Stimulated activated naive CD8-positive, alpha-beta T cell treated with anti-CD3 and anti-CD28 coated beads, Interleukin-15, Interleukin-2, amounts not matched to agents 100 U/mL and 50 U/mL, for 24 hours (primary cell): ENCODE measurements at places on chromosomes 6 and 20.

DNA sequence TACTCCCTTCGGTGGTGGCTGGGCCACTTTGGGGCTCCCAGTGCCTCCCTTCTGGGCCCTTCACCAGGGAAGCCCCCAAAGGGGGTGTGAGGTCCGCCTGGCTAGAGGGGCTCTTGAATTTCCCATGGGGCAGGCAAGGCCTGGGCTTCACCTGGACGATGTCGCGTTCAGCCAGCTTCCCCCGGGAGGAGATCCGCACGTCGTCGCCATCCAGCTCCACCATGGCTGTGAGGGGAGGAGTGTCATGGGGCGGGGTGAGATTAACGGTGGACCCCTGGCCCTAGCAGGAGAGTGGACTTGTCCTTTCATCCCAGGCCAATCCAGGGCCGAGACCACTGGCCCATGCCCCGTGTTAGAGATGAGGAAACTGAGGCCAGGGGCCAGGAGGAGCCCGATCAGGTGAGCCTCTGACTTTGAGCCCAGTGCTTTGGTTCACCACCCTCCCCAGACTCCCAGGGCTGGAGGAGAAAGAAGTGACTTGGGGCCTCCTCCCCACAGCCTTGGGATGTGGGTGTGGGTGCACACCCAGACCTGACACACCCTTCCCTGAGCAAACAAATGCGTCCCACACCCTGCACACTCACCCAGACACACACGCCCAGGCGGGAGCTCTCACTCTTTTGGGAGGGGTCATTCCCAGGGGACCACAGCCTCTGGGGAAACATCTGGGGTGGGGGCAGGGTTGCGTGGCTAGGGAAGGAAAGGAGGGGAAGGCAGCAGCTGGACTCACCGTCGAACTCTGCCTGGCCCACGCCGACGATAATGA lies 46.1 kb downstream of the RAB44 start:
- no peak for DNase-seq

GRCh38 chr6:73766040-73766439 lies 70.0 kb downstream of the CD109 start:
- no peak for DNase-seq

- no peak for DNase-seq
Measured at GRCh38 chr6:36949636-36950035, 4.9 kb upstream of the PI16 start.

DNA sequence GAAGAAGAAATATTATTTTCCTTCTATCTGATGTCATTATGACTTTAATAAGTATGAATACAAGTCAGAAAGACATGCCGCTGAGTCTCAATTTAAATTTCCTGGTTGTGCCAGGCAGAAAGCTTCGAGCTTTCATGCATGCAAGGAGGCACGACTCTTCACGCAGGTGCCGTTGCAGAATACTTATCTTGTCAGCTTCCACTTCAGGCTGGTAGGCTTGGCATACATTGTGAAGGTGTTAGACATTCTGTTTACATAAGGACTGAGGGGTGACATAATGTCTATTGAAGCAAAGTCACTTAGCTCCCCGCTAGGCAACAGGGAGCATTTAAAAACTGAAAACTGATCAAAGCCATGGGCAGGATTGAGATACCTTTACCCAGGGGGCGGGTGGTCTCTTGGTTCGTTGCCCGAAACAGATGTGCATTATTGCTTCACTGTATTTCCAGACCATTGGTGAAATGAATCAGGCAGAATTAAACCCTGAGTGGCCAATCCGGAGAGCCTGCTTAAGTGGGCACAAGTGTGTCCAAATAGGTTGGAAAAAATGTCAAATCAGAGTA lies 16.4 kb downstream of the BMP6 start:
- DNase-seq = no peak

DNA sequence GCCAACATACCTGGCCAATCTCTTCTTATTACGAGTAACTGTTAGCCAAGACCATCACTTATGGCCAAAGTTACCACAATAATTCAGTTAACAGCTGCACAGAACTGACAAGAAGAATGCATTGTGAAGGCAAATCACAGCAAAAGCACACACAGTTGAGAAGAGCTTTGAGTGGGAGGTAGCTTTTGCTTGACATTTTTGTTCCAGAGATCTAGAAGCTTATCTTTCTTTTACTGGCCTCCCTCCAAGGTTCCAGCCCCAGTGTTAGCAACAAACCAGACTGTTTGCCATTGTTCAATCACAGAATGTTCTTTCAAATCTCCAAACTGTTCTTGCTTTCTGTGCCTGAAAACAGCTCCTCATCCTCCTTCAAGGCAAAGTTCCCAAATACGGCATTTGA lies 35.9 kb upstream of the IRAK1BP1 start:
- DNase-seq = no peak

- DNase-seq = no peak
Measured at GRCh38 chr6:122405417-122405816, 6.0 kb downstream of the HSF2 start.

DNA sequence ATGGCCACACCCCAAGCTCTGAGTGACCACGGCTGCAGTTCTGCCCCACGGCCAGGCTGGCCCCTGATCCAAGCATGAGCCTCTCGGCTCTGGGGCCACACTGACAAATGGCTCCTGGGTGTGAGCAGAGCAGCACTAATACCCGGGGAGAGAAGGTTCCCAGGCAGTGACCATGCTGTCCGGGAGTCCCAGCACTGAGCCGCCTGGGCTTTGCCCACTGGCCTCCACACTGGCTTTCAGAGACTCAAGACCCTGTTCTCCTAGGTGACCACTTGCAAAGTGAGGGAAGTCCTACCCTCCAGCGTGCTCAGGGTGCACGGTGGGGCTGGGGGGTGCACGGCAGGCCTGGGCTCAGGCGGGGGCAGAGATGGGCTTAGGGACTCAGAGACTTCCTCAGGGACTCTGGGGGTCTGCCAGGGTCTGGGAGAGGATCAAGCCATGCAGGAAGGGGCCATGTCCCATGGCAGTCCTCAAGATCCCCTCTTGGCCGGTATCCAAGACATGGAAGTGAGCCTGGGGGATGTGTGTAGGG lies 220.2 kb upstream of the RNF24 start:
- no peak for DNase-seq

GRCh38 chr20:34090645-34091044 lies 21.4 kb downstream of the EIF2S2 start:
- no peak for DNase-seq

DNA sequence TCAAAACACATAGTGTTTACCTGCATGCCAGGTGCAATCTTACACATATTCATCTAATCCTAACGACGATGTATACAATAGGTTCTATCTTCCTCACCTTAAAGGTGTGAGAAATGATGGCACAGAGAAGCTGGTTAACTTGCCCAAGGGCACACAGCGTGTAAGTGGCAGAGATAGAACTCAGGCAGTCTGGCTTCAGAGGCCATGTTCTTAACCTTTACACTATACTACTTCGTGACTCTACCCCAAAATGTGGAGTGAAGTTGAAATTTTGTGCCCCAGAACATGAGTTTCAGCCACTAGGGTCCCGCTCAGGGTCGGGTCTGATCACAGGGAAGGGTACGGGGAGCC lies 584 bp downstream of the VPS52 start:
- no peak for DNase-seq

DNA sequence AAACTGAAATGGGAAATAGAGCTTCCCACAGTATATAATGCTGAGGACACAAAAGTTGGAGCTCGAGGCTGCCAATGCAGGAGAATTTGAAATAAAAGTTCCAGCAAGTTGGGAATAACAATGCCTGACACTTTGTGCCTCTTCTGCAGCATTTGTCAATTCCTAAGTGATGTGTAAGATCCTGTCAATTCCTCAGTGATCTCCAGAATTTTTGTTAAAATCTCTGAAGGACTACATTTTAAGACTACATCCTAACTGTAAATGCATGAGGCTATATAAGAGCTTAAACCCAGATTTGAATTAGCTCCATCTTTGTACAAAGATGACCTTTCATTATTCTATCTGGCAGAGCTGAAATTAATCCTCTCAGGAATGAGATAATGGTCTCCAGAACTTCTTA lies 208.2 kb downstream of the COL12A1 start:
- DNase-seq = no peak

DNA sequence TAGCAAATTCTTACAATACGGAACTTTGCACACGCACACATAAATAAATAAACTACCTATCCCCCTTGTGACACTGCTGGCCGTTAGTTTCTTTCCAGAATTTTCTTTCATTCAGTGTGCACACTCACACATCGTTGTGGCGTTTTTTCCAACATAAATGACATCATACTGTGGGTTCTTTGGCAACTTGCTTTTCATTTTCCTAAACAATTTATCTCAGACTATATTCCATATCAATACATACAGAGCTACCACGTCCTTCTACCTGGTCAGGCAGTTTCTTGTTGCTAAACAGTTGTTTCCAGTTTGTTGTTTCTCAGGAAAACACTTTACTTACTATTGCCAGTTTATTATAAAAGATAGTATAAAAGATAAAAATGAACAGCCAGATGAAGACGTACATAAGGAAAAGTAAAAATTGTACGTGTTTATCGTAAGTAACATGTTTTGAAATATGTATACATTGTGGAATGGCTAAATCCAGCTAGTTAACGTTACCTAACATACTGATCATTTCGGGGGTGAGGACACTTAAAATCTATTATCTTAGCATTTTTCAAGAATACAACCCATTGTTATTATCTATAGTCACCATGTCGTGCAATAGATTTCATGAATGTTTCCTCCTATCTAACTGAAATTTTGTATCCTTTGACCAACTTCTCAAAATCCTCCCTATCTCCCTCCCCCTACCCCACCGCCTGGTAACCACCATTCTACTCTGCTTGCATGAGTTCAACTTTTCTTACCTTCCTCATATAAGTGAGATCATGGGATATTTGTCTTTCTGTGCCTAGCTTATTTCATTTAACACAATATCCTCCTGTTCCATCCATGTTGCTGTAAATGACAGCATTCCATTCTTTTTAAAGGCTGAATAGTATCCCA lies 1.2 kb upstream of the TP53RK start:
- DNase-seq = no peak

DNA sequence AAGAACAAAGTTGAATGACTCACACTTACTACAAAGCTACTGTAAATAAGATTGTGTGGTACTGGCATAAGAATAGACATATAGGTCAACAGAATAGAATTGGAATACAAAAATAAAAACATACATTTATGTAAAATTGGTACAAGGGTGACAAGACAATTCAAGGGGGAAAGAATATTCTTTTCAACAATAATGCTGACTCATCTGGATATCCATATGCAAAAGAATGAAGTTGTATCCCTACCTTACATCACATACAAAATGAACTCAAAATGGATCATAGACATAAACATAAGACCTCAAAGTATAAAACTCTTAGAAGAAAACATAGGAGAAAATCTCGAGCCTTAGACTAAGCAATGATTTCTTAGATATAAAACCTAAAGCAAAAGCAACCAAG lies 50.9 kb downstream of the TRMT6 start:
- no peak for DNase-seq

DNA sequence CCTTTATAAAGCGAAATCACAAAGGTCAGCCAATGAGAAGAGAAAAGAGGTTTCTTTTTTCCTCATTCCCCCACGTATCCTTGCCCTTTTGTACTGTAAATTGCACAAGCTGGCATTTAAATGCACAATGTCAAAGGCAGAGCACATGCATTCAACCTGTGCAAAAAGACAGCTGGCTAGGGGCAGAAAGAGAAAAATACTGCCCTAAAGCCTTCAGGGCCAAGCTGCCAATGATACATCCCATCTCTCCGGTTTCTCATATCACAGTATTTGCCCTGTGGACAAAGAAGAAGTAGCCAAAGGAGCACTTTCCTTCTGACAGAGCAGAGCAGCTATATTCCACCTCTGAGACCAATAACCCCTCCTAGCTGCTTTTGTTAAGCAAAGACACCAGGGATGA lies 219.2 kb downstream of the TRDN start:
- no peak for DNase-seq

GRCh38 chr6:83908813-83909212 lies 49.3 kb downstream of the CYB5R4 start:
- DNase-seq = no peak

DNA sequence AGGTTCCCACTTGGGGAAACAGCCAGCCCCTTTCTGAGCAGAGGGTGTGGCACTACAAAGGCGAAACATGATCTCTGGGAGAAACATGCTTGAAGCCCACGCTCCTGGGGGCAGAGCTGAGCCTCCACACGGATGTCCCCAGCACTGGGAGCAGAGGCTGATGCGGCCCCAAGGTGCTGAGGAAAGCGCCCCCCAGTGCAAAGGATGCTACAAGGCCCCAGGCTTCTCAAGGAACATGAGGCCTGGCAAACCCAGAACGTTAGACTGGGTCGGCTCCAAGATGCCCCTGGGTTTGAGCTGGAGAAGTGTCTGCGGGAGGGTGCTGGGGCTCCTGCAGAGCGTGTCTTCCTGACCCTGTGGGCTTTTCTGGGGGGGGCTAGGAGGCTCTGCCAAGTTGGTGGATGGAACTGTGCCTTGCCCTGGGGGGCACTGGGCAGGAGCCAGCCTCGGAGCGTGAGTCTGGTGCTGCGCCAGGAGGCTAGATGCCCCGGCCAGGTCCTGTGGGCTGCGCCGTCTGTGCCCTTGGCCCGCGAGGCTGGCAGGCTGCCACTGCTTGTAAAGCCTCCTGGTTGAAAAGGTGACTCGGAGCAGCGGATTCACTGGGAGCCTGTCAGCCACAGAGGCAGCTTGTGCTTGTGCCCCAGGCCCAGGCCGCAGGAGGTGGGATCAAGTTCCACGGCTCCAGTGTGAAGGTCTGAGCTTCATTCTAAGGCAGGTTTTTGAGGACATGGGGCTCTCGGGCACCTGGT lies 8.1 kb downstream of the SYNJ2 start:
- DNase-seq = no peak

DNA sequence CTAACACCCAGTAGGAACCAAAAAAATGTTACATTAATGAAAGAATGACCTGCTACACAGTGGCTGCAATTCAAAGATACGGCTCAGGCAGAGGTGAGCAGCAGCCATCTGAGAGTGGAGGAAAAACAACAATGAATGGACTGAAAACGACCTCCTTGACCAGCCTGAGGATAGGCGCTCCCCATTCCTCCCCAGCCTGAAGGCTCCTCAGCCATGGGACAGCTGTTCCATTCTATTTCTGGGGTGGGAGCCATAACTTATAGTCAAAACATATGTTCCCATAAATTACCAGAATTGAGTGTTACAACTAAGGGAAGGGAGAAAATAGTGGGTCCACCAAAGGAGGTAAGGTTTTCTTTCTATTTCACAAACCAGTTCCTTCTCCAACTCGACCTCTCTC lies 27.2 kb downstream of the FYN start:
- no peak for DNase-seq
